T47D (cell line): ENCODE measurements at places on chromosomes 3 and 15.

DNA sequence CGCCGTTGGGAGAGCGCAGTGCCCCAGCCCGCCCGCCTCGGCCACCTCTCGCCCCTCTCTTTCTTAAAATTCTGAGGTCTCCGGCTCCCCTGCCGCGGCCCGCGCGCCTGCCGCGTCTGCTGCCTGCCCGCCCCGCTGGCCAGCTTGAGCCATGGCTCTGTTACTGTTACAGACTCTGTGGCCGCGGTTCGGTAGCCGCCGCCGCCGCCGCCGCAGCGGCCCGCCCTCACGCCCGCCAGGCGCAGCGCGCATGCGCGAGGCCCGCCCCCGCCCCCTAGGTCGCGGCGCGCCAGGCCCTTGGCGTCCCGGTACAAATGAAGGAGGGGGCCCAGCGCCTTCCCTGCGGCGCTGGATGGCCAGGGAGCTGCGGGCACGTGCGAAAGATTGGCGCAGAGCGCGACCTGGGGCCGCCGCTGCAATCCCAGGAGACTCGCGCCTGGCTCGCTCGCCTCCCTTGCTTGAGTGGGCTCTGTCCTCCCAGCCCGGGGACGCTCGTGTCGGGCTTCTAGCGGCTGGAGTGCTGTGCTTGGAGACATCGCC lies at the start of gene ONECUT1:
Gene ONECUT1, minus strand, starts transcription at position 168 of the 540 bp plus-strand sequence. CDS start 452 bp downstream, outside the sequence.
- peak; percentile 89 for DNase-seq

- DNase-seq: no peak
Observed at GRCh38 chr3:2603692-2604289, 505.1 kb downstream of the CNTN4 start.

DNA sequence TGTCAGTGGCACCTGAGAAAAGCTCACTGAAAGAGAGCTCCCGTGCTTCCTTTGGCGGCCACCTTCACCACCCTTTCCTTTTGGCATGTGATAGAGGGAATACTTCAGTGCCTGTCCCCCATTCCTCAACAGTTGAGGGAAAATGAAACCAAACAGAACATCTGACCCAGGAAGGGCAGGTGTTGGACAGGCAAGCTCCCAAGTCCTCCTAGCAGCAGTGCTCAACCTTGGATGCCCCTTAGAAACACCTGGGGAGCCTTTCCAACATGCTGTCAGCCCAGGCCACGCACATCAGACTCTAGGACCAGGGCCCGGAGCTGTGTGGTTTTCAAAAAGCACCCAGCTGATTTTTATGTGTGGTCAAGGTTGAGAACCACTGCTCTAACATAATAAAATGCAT lies 22.4 kb downstream of the LDHAL6B start:
- no peak for DNase-seq

DNA sequence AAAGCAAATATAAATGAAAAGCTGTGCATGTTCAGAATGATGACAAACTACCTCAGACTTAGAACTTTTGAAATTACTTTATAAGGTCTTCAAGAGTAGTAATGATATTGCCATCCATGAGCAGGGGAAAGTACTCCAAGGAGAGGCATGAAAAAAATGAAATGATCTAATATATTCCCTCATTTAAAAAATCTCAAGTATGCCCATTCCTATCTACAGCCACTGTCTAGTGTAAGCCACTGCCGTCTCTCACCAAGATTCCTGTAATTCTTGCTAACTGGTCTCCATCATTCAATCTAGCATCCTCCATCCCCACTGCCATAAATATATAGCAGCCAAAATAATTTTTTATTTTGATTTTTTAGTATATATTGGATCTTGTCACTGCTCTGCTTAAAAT lies 258.8 kb downstream of the PLOD2 start:
- no peak for DNase-seq

DNA sequence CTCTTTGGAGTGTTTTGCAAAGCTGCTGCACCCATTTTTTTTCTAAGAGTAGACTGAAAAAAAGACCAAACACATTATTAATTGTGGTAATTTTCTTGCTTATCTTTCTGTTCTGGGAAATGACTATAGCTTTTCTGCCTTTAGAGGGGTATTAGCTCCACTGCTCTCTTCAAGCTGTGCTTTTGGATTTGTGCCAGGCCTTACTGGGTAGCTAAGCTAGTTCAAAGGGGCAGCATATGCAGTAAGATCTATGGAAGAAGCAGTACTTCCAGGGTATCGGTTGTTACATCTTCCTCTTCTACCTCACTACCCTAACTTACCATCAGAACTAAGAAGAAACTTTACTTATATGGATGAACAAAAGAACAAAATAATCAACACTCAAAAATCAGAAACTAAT lies 28.7 kb upstream of the ARIH1 start:
- no peak for DNase-seq
